ENCODE measurements at places on chromosomes 16 and 17.

GRCh38 chr16:55391760-55392375 is 67.9 kb downstream of the IRX6 start:
- no peak for DNase-seq

- no peak for DNase-seq
These were observed 7.4 kb upstream of the PYDC1 start for GRCh38 chr16:31224092-31224955.

GRCh38 chr16:89009343-89010209 is 32.6 kb upstream of the CBFA2T3 start:
- DNase-seq = no peak

DNA sequence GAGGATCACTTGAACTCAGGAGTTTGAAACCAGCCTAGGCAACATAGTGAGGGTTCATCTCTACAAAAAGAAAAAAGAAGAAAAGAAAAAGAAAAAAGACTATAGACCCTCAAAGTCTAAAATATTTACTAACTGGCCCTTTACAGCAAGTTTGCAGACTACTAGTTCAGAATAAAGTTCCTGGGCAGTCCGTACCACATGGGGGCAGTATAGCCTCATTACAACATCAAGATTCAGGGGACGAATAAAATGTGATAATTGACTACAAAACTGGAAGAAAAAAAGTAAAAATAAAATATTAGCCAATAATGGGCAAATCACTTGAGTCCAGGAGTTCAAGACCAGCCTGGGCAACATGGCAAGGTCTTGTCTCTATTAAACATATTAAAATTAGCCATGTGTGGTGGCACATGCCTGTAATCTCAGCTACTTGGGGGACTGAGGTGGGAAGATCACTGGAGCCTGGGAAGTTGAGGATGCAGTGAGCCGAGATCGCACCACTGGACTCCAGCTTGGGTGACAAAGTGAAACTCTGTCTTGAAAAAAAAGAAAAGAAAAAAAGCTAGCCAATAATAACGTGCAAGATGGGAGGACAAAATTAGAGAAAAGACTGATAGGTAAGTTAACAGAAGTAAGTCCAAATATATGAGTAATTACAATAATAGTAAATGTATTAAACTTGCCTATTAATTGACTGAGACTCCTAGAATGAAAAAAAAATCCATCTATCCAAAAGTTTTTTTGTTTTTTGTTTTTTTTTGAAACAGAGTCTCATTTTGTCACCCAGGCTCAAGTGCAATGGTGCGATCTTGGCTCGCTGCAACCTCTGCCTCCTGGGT is 129.4 kb upstream of the SEC14L1 start:
- DNase-seq = no peak

GRCh38 chr16:30368122-30368791 is 2.0 kb downstream of the TBC1D10B start:
- no peak for DNase-seq

DNA sequence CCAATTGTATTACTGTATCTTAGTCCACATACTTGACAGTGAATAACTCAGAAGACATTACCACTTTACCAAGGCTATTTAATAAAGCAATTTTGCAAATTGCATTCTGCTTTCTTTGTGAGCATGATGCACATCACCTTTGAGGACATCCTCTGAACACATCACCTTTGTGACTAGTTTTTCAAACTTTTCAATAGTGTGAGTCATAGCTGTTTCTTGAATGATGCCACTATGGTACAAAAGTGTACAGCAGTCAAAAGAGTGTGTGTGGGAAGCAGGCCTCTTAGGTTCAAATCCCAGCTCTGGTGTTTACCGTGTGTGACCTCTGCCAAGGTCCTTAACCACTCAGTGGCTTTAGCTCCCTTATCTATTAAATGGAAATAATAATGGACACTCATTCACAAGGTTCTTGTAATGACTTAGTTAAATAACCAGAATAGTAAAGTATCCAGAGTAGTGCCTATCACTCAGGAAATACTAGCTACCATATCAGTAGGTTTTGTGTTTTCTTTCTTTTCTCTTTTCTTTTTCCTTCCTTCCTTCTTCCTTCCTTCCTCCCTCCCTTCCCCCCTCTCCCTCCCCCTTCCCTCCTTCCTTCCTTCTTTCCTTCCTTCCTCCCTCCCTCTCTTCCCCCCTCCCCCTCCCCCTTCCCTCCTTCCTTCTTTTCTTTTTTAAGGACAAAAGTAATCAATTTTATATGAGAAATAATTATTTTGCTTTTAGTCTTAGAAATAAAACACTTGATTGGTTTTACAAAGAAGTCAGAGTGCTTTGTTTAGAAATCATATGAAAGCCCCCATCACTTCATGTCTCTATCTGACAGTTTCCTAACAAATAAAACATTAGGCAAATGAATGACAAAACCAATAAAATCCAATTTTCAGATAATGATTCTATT is 178.9 kb downstream of the MYO1D start:
- DNase-seq = no peak

GRCh38 chr16:9151074-9151473 is 59.6 kb downstream of the HAPSTR1 start:
- no peak for DNase-seq

DNA sequence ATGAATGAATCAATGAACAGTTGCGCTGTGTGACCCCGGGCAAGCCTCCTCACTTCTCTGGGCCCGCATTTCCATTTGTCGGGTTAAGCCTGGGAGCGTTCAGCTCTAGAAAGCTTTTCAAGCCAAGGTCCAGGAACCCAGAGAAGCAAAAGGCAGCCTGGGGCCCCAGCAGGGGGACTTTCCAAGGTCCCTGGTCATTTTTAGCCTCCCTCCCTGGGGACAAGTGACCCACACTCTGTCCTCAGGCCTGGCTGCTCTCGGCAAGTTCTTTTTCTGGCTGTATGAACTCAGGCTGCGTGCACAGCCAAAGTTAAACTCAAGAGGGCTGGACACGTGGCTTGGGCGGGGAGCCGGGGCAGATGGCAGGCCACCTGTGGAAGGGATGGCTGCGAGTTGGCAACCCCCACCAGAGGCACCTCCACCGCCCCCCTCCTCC is 41.4 kb upstream of the CIBAR2 start:
- DNase-seq = no peak

DNA sequence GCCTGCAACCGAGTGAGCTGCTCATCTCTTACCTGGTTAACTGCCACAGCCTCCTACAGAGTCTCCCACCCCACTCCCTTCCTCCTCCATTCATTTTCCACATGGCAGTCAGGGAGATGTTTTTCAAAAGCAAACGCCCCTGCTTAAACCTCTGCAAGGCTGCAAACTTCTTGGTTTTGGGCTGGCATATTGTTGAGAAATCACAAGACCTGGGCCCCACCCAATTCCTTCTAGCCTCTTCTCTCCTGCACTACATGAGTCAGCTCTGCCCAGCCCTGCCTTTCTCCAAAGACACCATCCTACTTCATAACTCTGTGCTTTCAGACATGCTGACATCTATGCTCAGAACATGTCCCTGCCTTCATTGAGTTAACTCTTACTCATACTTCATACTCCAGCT is 136.1 kb downstream of the SPACA3 start:
- DNase-seq = no peak

DNA sequence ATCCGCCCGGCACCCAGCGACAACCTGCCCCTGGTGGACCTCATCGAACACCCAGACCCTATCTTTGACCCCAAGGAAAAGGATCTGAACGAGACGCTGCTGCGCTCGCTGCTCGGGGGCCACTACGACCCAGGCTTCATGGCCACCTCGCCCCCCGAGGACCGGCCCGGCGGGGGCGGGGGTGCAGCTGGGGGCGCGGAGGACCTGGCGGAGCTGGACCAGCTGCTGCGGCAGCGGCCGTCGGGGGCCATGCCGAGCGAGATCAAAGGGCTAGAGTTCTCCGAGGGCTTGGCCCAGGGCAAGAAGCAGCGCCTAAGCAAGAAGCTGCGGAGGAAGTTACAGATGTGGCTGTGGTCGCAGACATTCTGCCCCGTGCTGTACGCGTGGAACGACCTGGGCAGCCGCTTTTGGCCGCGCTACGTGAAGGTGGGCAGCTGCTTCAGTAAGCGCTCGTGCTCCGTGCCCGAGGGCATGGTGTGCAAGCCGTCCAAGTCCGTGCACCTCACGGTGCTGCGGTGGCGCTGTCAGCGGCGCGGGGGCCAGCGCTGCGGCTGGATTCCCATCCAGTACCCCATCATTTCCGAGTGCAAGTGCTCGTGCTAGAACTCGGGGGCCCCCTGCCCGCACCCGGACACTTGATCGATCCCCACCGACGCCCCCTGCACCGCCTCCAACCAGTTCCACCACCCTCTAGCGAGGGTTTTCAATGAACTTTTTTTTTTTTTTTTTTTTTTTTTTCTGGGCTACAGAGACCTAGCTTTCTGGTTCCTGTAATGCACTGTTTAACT is 1.0 kb downstream of the NOG start:
- no peak for DNase-seq

GRCh38 chr16:11793840-11794239 is 3.2 kb downstream of the ZC3H7A start:
- DNase-seq = no peak

GRCh38 chr17:68184816-68185436 is 62.9 kb upstream of the AMZ2 start:
- DNase-seq = no peak

- DNase-seq = no peak
These were observed 46.3 kb upstream of the DHX40 start for GRCh38 chr17:59519132-59519531.

DNA sequence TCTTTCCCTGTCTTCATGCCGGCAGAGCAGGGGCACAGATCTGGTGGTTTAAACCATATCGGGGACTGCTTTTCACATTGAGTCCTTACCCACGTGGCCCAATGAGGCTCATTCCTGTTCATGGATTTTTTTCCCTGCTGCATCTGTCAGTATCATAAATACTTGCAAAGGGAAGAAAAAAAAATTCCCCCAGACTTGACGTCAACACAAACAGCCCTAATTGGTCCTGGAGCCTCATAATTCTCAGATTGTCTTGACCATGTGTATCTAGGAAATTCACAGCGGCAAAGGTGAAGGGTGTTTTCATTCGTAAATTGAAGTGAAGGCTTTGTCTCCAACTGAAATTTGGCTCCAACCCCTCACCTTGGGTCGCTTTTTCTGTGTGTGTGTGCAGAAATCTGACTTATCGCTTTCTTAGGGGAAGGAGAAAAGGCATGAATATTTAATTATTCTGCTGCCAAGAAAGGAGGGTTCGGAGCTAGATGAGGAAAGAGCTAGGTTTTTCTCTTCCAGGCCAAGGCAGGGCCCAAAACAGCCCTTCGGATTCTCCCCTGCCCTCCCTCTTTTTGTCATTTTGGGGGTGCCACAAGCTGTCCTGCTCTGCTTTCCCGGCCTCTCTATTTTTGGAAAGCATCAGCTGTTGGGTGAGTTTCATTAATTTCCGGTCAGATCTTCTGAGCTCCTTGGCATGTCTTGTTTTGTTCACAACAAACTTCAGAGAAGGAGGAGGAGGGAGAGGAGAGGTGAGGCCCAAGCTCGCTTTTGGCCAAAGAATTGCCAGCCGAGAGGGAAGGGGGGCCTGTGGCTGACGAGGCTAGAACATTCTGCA is 17.8 kb upstream of the CIBAR2 start:
- DNase-seq = no peak

GRCh38 chr16:14369734-14370598 is 260.1 kb downstream of the PARN start:
- no peak for DNase-seq

- no peak for DNase-seq
These were observed 71.3 kb downstream of the SOX9 start for GRCh38 chr17:72191921-72192799.

DNA sequence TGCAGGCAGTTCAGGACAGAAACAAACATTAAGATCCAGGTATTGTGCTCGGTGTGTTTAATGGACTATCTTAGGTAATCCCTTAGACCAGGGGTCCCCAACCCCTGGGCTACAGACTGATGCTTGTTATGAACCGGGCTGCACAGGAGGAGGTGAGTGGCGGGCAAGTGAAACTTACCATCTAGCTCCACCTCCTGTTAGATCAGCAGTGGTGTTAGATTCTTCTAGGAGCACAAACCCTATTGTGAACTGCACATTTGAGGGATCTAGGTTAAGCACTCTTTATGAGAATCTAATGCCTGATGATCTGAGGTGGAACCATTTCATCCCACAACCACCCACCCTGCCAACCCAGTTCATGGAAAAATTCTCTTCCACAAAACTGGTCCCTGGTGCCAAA is 37.8 kb upstream of the ASIC2 start:
- DNase-seq = no peak

DNA sequence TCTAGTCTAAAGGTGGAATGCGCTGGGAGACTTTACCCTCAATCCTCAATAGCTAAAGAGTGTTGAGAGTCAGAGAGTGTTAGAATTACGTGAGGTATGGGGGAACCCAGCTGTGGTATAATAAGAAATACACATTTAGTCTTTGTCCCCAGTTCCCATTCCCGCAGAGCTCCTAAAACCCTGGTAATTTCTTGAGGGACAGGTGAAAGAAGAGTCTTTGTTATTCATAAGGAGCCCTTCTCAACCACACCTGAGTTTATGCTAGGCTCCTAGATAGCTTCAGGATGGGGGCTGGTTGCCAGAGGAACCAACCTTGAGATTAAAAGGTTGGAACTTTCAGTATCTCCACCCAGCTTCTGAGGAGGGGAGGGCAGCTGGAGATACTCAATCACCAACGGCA is 5.8 kb downstream of the ZNF18 start:
- no peak for DNase-seq

- DNase-seq = no peak
These were observed 47.9 kb downstream of the MAPT start for GRCh38 chr17:45942284-45942683.

- DNase-seq = no peak
These were observed 529.1 kb downstream of the WWOX start for GRCh38 chr16:78628461-78629045.

DNA sequence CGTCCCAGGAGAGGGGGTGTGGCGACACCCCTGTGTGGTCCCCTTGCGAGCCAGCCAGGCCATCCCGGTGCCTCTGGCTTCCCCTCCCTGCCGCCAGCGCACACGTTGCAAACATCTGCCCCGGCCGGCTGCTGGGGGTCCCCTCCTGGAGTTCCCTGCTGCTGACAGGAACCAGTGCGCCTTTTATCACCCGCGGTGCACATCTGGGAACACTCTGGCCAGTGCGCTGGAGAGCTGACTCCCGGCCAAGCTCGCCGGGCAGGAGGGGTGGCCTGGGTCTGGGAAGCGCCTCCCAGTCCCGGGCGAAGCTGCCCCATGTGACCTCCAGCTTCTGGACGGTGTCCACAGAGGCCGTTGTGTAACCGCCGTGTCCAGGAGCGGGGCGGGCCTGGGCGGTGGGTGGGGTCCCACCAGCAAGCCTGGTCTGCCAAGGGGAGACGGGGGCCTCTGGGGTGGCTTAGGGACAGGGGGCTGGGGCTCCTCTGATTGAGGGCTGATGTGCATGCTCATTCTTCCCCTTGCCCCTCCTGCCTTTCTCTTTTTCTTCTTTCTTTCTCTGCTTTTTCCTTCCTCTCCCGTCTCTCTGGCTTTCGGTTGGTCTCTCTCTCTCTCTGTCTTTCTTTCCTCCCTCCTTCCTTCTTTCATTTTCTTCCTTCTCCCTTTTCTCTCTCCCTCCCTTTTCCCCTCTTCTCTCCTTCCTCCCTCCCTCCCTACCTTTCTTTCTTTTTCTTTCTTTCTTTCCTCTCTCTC is 25.2 kb upstream of the CIBAR2 start:
- no peak for DNase-seq

GRCh38 chr17:77698903-77699623 is 259.4 kb upstream of the TNRC6C start:
- DNase-seq = no peak

- no peak for DNase-seq
These were observed 643 bp downstream of the HIGD1B start for GRCh38 chr17:44848257-44848795.

GRCh38 chr17:44348234-44348987 is 3.3 kb downstream of the GRN start:
- DNase-seq = no peak

Data from stimulated activated CD8-positive, alpha-beta memory T cell treated with anti-CD3 and anti-CD28 coated beads, Interleukin-2, amount 100 ng/mL, for 1 hour (primary cell).